KG1 (cell line): ENCODE measurements at places on chromosomes 12 and 14.

- DNase-seq: no peak
Measured at GRCh38 chr12:80412343-80412953, 31.6 kb upstream of the PTPRQ start.

GRCh38 chr12:88574278-88574677 lies 6.0 kb downstream of the KITLG start:
- no peak for DNase-seq

GRCh38 chr14:58415636-58416547 lies 11.4 kb downstream of the TIMM9 start:
- DNase-seq: no peak

DNA sequence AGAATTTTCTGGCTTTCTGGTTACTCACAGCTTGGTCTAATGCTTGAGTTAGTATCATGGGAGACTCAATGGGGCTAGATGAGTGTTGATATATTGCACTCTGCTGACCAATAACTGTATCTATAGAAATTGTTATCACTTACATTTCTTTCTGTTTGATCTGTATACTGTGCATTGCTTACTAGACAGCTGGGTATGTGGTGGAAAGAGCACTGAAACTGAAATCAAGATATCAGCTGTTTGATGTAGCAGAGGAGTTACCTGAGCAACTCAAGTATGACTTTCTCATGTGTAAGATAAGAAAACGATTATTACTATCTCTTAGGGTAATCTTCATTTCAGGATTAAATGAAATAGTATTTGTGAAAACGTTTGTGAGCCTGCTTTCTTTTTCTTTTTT lies 183.0 kb downstream of the SLC15A5 start:
- DNase-seq: no peak

DNA sequence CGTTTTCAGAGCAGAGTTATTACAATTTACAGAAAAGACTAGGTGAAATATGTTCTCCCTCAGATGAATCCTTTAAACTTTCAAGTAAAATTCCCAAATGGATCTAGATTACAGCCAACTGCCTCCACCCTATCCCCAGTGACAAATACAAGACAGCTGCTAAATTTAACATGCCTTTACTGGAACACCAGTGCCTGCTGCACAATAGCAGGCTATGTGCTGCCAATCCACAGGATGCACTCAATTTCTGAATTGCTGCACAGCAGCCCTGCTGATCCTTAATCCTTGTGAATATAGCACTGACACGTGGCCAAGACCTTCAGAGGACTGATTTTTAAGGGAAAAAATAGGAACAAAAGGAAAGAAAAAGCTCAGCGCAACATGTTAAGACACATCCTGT lies 128.9 kb downstream of the CCER1 start:
- no peak for DNase-seq

GRCh38 chr14:91272341-91273272 lies 28.1 kb upstream of the GPR68 start:
- DNase-seq: no peak

DNA sequence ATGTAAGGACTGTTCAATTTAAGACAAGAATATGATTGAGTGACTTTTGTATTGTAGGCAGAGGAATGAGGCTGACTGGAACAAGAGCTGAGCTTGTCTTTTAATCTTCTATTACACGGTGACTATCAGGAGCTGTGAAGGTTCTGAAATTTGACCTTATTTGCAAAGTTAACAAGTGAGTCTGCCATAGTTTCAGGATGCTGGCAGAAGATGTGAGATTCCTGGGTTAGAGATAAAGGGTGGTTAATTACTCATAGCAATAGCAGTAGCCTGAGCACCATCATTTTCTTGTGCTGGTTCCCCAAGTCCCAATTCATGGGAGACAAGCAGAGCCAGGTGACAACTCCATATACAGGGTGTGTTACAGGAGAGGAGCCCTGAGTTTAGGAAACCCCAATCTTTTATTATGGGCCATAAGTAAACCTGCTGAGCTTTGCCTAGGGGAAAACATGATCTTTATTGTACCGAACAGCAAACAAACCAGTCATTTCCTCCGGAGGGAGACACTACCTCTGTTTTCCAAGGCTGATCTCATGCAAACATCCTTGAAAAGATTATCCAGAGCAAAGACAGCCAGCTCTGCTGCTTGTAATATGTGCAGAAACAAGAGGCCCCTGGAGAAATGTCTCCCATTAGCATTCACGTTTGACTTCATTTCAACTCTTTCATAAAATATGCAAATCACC lies 51.7 kb upstream of the DDX11 start:
- no peak for DNase-seq

DNA sequence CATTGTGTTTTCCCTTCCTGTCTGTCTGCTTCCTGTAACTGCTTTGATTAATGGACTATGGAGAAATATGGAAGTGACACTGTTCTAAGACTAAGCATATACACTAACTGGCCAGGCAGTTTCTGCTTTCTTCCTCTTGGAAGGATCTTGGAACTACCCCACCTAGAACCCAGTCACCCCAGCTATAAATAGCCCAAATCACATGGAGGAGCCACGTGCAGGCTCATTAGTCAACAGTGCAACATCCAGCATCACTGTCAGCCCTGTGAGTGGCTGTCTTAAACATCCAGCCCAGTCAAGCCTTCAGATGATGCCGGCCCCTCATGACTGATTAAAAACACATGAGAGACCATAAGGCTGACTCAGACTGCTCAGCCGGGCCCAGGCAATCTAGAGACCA lies 39.2 kb downstream of the BCAT1 start:
- DNase-seq: no peak

DNA sequence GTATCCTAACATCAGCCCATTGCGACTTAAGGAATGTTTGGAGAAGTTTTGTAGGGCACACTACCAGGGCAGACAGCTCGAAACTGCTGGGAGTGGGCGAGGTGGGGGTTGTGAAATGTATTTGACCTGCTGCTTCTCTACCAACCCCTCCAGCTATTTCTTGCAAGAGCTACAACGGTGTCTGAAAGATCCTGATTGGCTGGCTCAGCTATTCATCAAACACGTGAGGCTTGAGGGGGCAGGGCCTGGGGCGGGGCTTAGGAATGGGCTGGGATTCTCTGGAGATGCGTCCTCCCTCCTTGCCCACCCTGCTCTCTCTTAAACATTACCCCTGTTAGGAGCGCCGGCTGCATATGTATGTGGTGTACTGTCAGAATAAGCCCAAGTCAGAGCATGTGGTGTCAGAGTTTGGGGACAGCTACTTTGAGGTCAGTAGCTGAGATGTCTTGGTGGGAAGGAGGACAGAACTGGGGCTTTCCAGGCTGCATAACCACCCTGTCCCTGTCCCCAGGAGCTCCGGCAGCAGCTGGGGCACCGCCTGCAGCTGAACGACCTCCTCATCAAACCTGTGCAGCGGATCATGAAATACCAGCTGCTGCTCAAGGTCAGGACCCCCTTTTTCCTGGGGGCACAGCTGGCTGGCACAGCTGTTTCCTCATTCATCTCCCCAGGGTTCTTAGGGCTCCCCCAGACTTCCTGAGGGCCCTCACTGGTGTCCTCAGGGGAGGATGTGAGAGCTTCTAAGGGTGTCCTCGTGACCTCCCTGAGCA lies 3.1 kb downstream of the ARHGEF25 start:
- no peak for DNase-seq

GRCh38 chr14:29654901-29655550 lies 272.6 kb downstream of the PRKD1 start:
- no peak for DNase-seq

DNA sequence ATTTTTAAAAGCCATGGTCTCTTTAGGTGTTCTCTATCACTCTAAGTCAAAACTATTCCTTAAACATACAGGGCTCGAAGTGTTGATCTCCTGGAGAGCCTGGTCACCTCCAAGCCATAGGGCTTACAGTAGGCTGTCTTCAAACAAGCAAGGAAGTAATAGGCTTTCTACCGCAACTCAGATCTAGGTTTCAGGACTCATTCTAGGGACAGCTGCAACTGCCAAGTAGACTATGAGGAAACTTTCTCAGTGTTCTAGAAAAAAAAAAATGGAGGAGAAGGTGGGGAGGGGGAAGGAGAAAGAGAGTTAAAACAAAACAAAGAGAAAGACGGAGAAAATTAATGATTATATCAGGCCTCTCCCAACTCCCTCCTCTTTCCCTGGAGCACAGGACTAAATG lies 106.9 kb upstream of the ETV6 start:
- no peak for DNase-seq

DNA sequence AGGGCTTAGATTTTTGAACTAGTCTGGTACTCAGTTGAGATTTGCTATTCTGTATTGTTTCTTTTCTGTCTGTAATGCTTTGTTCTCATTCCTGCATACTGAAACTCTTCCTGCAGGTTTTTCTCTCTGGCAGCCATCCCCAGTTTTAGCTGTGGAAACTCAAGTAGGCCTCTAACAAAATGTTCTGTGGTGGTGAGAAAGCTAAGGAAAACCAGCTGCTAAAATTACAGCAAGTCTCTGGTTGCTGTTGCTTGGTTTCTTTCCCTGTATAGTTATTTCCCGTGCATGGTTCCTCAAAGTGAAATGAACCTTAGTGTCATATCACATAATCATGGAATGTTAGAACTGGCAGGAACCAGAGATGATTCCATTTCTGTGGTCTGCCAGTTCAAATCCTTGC lies 442.5 kb downstream of the NRXN3 start:
- no peak for DNase-seq

- DNase-seq: no peak
Measured at GRCh38 chr12:1929241-1929984, 11.0 kb upstream of the CACNA2D4 start.

DNA sequence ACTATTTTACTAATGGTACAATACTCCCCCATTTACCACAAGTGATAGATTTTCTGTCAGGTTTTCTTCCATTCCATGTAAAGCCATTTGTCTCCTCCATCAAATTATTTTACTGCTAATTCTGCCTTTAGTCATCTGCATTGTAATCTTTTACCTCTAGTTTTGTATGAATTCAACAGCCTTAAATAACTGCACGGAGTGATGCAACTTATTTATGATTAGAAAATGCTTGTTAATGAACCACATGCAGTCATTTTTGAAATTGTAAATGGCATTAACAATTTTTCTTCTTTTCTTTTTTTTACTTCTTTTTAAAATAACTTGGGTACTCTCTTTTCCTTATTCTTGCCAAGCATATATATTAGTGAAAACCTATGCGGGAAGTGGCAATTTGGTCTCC lies 71.5 kb downstream of the RESF1 start:
- no peak for DNase-seq

DNA sequence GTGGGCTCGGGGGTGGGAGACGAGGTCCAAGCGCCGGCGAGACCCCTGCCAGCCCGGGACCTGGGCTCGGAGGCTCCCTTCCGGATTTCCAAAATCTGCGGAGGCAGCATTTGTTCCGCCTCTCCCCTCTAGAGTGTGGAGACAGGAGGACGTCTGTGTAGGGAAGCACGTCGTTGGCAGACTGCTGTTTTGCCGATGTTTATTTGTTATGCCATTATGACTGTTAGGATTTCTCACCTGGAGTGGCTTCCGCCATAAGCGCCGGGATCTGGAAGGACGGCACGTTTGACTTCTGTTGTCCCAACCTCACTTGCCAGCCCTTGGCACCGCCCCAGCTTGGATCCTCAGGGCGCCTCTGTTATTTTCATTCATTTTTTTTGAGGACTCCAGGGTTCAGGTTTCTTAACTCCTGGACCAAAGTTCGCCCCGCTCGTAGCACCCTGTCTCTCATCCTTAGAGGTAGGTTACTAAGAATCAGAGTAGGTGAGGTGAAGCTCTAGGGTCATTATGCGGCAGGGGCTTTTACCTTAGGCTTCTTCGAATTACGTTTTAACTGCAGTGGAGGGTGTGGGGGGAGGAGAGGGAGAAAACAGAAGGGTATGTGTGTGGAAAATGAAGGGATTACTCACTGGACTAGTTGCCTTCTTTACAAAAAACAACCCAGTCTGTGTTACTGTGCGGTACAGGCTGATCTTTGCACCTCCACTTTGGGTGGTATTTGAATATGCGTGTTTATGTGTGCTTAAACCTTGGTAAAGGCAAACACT lies 547 bp upstream of the PYGL start:
- no peak for DNase-seq

- no peak for DNase-seq
Measured at GRCh38 chr12:10563966-10564365, 49.4 kb downstream of the MAGOHB start.

GRCh38 chr14:99685151-99685591 lies 1.1 kb downstream of the CYP46A1 start:
- DNase-seq: no peak

- no peak for DNase-seq
Measured at GRCh38 chr12:94900496-94900895, 103.0 kb downstream of the NDUFA12 start.

DNA sequence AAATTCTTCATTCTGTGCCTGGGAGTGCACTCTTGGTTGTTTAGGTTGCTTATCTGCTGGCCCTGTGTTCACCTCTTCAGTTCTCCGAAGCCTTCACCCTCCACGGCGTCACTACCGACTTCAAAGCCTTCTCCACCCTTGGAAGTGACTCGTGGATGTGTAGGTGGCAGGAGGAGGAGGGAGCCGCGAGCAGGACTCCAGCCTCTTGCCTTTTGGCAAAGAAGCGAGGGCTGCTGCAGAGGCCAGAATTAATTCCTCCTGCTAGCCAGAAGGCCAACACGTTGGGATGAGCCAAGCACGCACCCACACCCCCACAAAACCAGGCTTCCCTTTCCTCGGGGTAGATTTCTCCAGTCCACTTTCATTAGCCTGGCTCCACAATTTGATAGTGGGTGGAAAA lies 86.5 kb downstream of the TBX5 start:
- no peak for DNase-seq

DNA sequence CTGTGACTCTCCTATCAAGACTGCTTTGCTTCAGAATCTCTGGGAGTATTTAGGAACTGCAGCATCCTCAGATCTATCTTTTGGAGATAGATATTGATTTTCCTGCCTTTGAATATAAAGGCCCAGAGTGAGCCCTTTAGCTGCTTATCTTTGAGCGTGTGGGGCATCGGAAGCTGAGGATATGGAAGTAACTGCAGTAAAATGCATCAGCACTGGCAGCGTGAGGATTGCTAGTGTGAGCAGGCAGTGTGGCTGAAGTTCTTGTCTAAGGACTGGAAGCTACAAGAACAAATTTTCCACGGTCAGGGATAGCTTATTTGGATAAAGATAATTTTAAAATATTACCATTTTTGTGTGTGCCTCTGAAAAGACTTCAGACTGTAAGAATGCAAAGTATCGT lies 474.7 kb downstream of the NPAS3 start:
- no peak for DNase-seq

- DNase-seq: peak; percentile 51
Measured at GRCh38 chr12:728781-729180, 23.6 kb upstream of the WNK1 start.

- no peak for DNase-seq
Measured at GRCh38 chr14:54026671-54027070, 70.0 kb upstream of the BMP4 start.

GRCh38 chr14:51283402-51284085 lies 43.5 kb downstream of the TMX1 start:
- DNase-seq: peak; percentile 40

GRCh38 chr14:97838986-97839385 lies 1041.8 kb downstream of the VRK1 start:
- DNase-seq: no peak

- DNase-seq: no peak
Measured at GRCh38 chr14:70595443-70596185, 4.8 kb downstream of the MED6 start.

- DNase-seq: no peak
Measured at GRCh38 chr14:100342195-100342594, 19.1 kb downstream of the SLC25A47 start.

- DNase-seq: no peak
Measured at GRCh38 chr12:48279101-48279500, 71.6 kb downstream of the ZNF641 start.

- no peak for DNase-seq
Measured at GRCh38 chr12:103768467-103769123, 72.4 kb downstream of the NT5DC3 start.

GRCh38 chr12:20175704-20176388 lies 192.5 kb upstream of the PDE3A start:
- no peak for DNase-seq
